ENCODE measurements at places on chromosomes 4 and X.

GRCh38 chrX:68870357-68870756 lies 41.5 kb downstream of the EFNB1 start:
- no peak for DNase-seq

DNA sequence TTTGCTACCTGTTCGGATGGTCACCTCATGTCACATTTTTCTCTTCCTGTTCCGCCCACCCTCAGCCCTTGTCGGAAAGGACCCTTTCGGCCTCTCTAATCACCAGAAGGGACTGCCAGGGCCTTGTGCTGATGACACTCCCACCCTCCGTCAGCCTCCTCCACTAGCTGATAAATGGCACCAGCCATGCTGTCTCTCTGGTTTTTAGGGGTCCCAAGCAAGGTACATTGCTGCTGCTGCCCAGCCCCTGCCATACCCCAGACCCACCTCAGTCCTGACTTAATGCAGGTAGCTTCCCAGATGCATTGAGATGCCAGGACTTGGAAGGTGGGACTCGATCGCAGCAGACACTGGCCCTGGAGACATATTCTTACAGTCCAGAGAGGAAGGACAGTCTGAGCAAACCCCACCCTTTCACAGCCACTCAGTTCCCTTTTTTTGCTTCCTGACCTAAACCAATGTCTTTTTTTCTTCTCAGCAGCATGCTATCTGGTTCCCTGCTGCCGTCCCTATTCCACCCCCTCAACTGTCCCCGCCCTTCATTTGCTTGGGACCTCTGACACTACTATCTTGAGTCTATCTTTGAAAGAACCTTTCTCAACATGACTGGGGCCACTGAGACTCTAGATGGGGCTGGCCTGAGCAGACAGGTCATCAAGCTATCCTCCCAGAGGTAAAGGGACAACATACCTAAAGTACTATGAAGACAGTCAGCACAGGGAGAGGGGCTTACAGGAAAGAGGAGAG lies at the start of gene BTK:
TSS of gene BTK (minus strand) at position 397 of the 747 bp plus-strand sequence. CDS start 10,907 bp downstream, outside the sequence.
- DNase-seq, result no peak

DNA sequence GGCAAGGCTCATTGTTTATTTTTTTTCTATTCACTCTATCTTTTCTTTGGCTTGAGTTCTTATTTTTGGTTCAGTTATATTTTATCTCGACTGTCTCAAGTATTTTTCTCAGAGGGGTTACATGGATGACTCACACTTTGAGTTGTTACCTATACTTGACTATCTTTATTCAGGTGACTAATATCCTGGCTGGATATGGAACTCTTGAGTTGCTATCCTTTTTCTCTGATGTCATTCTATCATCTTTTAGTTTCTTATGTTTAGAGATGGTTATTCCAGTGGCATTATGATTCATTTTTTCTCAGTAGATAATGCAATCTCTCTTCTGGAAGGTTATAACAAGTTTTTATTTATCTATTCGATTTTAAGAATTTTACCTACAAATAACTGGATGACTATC lies 117.9 kb downstream of the COX18 start:
- no peak for DNase-seq

DNA sequence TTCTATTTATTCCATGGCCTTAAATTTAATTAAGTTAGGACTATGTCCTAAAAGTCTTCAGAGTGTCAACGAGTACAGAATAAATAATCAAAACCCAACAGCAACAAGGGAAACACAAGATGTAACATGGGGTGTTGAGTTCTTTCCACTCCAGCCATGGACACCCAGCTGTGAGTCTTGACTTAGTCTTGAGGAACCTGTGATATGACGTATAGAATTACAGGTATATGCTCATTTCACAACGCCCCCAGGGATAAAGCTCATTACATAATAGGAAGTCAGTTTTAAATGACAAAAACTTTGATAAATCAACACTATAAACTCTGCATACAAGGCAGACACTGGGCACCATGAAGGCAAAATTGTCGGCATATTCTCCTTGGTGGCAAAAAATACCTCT lies 200.0 kb upstream of the CASK start:
- no peak for DNase-seq

DNA sequence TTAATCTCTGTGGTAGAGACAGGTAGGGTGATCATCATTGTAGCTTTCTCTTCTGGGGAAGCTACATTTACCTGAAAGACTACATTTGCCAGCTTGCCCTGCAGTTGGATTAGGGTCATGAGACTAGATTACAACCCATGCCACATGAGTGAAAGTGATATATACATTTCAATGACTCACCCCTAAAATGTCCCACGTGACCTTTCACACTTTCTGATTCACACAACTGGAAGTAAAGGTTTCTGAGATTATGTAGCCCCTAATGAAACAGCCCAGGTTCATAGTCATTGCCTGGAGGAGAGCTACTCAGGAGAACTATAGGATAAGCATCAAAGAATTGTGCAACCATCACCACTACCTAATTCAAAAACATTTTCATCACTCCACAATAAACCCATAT lies 17.8 kb downstream of the PDCL2 start:
- DNase-seq, result no peak

GRCh38 chr4:2247128-2248043 lies 5.5 kb upstream of the HAUS3 start:
- DNase-seq, result no peak

- DNase-seq, result no peak
These were observed 12.3 kb upstream of the REPS2 start for GRCh38 chrX:16934185-16934584.

DNA sequence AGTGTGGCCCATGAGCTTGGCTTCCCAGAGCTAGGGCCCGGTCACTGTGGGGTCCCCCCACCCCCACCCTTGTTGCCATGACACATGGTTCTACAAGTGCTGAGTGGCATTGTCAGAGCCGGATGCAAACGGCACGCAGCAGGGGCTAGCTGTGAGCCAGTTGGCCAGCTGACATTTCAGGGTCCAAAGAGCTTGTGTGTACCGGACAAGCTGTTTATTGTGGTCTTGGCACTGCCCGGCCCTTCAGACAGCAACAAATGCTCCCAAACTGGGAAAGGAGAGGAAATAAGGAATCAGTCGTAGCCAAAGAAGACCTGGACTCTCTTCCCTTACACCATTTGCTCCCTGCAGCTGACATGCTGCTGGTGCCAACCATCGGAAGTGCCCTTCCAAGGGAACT lies 36.8 kb downstream of the TSC22D3 start:
- DNase-seq, result no peak

DNA sequence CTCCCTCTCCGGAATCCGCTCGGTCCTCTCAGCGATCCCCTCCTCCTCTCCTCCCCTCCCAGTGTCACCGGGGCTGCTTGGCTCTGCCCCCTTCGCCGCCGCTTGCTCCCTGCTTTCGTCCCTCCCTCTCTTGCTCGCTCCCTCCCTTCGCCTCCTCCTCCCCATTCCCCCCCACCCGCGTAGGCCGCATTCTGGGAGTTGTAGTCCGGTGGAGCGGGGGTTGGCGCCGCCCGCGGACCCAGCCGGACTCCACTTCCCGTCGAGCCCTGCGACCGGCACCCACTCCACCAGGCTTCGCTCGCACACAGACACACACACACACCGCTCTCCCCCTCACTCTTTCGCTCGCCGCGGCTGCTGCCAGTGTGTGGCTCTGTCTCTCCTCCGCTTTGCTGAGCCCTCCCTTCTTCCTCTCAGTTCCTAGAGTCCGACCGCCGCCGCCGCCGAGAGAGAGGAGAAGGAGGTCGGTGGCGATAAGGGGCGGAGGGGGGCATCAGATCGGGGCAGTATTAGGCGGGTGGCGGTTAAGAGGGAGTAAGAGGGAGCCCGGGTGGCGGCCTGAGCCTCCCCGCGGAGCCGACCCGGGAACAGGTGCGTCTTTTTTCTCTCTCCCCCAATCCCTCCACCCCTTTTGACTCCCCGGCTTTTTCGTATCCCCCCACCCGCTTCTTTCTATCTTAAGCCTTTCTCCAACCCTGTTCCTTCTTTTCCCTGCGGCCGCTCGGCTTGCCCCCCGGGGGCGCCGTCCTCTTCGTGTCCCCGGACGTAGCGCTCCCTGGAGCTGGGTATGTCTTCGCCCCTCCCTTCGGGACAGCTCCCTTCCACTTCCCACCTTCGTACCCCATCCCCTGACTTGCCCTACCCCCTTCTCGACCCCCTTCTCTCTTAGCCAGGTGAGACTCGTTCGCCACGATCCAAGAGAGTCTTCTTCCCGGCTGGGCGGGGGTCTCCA lies at the start of gene BCORL1:
TSS of gene BCORL1 (plus strand) at position 336 of the 952 bp plus-strand sequence. CDS start 22,597 bp downstream, outside the sequence.
- DNase-seq, result peak; percentile 83

DNA sequence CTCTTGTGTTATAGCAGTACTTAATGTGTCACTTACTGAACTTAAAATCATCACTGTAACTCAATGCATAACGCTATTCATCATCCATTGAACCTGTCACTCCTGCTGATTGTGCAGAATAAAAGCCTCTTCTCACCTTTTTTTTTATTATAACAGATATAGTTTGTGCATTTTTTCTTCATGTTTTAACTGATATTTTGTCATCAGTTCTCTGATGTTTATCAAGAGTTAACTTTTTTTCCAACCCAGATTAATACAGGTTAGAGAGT lies 100.4 kb downstream of the SLIT2 start:
- DNase-seq, result no peak

- no peak for DNase-seq
These were observed 94.7 kb upstream of the SRD5A3 start for GRCh38 chr4:55251342-55251741.

DNA sequence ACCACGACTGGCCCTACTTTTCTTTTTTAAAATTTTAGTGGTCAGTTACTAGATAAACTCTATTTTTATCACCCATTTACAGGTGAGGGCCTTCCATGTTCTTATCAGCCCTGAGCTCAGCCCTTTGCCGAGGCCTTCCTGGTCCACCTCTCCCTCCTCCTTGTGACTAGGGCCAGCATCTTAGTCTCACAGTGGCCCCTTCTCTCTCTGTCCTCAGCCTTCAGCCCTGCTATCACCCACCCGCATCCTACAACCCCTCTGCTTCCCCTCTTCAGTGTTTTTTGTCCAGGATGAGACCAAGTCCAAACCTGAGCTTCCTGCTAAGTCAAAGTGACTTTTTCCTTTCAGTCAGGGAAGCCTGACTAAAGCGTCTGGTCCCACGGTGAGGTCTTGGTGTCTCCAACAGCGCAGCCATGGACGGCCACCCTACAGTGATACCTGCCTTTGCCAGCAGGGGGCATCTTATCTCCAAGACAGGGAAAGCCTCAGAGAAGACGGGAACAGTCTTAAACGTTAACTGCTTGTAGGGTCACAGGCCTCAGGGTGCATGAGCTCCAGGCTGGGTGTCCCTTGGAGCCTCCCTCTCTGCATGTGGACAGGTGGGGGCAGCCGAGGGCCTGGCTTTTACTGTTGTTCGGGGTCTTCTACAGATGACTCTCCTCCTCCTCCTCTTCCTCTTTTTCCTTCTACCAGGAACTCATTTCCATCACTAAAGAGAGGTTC lies 11.7 kb upstream of the GAGE10 start:
- peak; percentile 62 for DNase-seq

DNA sequence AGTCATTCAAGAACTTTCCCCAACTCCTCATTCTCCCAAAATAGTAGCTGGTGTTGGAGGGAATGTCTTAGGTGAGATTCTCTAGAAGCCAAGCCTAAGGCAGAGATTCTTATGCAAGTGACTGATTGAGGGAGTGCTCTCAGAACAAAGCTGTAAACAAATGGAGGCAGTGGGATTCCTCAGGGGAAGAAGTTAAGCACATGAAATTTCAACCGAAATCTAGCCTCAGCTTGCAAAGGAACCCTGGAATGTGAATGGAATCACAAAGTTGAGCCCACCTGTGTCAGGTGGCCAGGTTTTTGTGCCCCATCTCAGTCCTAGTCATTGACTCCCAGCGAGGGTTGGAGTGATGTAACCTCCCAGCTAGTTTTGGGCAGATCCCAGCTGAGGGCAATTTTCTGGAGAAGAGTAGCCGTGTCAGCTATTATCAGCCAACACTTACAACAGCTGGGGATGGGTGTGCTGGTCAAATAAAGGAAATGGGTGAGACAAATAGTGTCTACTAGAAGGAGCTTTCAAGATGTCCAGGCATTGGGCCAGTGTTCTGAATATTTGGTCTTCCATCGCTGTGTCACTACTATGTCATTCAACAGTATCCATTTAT lies 29.7 kb upstream of the FGF2 start:
- DNase-seq, result no peak

GRCh38 chr4:109547394-109547793 lies 12.7 kb upstream of the MCUB start:
- DNase-seq, result no peak

DNA sequence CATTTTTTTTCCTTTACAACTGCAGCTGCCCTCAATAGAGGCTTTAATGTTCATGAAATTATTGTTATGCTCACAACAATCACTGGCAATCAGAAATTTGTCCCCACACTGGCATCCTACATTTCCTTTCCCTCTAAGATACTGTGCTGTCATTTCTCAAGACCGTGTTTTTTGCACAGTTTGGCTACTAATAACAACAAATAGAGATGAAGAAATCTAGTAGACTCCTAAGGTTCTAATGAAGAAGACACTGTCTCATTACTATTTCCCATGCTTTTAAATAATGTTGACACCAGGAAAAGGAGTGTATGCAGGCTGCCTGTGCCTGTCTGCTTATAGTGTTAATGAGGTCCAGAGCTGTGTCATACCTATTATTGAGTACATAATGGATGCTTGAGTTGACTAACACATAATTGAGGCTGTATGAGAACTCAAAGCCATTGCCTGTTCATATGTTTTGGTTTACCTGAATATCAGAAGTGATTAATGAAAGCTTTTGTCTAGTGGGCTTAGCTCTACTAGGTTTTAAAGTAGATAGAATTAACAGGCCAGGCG lies 1.5 kb upstream of the EIF4E start:
- DNase-seq, result no peak

GRCh38 chrX:45134775-45135174 lies 65.9 kb downstream of the DIPK2B start:
- no peak for DNase-seq

- DNase-seq, result no peak
These were observed 21.3 kb downstream of the QDPR start for GRCh38 chr4:17490575-17491059.

DNA sequence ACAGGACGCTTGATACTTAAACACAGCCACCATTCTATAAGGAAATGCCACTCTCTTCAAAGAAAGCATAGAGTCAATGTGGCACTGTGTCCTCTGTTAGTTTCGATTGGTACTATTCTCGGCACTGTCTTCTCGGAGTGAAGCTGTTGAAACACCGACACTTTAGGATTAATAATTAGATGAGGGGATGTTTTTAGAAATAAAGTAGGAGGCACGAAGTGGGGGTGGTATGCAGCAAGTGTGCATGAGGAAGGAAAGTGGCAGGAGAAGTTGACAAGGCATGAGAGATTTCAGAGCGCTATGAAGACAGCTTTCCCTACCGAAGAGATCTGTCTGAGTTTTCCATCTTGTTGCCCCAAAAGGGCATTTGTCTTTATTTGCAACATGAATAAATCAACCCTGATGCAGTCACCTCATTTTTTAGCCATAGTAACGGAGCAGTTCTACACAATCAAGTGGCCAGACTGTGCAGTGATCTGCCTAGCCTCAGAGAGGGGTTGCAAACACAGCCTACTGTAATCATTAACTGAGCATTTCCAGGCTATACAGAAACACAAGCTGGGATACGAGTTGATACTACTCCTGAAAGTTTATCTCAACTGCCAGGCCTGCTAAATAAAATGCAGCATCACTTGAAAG lies 8.3 kb downstream of the GPRIN3 start:
- no peak for DNase-seq

- no peak for DNase-seq
These were observed 169.2 kb downstream of the AFAP1 start for GRCh38 chr4:7770224-7771050.

- no peak for DNase-seq
These were observed 34.7 kb downstream of the CCNI start for GRCh38 chr4:77040854-77041725.

- no peak for DNase-seq
These were observed 21.3 kb downstream of the SPCS3 start for GRCh38 chr4:176340871-176341685.
